T-helper 9 cell (primary cell): ENCODE measurements at places on chromosomes 12 and 14.
A peak's percentile ranks its signal among the peaks of the same experiment; 100 is the strongest.

GRCh38 chr14:81386290-81386745 lies 13.8 kb downstream of the STON2 start:
- no peak for DNase-seq

GRCh38 chr12:21940549-21941505 lies at the start of gene ABCC9:
TSS of gene ABCC9 (minus strand) at chr12:21941426. CDS start at chr12:21936674, 4,752 bp downstream.
- DNase-seq: no peak

DNA sequence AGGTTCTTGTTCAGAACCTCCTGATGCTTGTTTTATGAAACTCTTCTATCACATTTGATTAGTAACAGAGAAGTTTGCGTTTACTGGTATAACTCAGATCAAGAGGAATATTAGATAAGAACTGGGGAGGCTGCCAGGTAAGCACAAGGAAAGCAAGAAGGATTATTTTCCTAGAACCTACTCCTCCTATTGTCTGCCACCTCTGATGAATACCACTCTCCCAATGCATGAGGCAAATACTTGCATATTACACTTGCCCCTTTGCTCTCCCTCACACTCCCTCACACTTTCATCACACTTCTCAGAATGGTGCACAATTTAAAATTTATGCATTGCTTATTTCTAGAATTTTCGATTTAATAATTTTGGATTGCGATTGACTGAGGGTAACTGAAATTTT lies 43.6 kb downstream of the LIN7A start:
- no peak for DNase-seq

GRCh38 chr12:65432114-65432513 lies 153.6 kb downstream of the MSRB3 start:
- DNase-seq: no peak

GRCh38 chr14:34355584-34356263 lies 106.3 kb downstream of the SPTSSA start:
- no peak for DNase-seq

GRCh38 chr14:41830714-41831406 lies 224.2 kb downstream of the LRFN5 start:
- no peak for DNase-seq

DNA sequence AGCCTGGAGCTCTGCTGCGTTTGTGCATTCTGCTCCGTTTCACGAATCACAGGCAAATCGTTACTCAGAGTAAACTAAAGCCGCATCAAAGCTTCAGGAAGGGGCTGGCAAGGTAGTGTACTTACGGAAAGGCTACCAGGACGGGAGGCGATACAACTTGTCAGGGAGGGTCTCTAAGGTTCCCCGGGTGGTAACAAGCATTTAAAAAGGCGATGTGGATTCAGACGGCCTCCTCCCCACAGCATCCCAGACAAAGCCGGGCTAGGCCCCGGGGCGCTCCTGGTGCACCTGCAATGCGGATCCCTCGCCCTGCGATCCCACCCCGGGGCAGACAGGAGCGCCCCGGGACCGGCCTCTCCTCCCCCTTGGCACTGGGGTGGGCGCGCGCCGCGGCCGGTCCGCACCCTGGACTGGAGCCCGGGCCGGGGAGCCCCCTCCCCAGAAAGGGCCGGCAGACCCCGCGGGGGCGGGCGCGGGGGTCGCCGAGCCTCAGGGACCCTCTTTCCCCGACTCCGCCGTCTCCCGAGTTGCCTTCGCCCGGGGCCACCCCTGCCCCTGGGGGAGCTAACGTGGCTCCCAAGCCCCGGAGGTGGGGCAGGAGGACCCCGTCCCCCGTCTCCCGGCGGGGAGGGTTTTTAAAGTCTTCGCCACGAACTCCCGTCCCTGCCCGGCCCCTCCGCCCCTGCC lies 718 bp downstream of the CCDC92 start:
- peak; percentile 21 for DNase-seq

DNA sequence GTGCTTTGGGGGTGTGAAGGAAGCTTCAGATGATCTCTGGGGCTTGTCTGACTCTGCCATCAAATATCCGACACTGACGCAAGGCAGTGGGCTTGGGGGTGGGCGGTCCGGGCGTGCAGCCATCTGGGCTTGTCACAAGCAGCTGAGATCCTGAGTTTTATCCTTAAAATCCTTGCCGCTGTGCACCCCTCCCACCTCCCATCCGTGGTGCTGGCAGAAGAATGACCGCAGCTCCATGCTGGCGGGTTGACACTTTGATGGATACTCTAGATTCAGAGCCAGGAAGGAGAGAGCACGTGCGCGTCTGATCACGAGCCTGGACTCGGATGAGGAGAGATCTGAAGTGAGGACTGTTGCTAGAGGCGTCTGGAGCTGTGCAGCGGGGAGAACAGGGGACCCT lies 3.0 kb downstream of the ZFYVE21 start:
- DNase-seq: no peak

DNA sequence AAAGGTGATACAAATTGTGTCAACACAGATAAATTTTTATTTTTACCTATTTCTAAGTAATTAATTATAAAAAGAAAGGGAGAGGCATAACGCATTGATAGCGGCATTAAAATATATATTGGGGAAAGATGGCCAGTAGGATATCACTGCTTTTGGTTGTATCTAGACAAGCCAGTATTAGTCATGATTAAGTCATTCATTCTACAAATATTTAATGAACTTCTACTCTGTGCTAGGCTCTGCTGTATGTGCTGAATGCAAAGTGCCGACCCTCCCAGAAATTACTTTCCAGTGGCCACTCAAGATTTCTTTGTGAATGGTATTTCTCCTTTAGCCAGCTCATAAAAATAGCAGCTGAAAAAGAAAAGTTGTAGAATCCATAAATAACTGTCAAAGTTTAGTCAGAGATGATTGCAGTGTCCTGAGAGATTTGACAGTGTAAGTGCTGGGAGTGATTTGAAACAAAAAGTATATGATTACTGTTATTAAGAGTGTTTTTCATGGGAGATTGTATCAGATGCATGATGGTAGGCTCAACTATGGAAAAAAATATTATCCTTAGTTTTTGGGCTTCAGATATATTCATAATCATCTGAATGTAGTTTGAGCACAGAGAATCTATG lies 133.2 kb downstream of the MGAT4C start:
- DNase-seq: no peak

GRCh38 chr12:92973614-92974013 lies 44.5 kb upstream of the EEA1 start:
- DNase-seq: no peak

DNA sequence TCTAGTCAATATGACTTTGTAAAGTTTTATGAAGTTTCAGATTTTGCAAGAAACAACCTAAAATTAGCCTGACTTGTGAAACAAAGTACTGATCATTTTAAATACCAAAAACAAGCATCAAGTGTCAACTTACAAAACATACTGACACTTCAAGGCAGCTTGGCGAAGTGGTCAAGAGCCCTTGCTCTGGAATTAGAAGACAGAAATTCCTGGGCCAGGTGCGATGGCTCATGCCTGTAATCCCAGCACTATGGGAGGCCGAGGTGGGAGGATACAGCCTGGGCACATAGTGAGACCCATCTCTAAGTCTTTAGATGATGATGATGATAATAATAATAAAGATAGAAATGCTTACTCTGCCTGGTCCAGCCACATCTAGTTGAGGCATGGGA lies 45.4 kb upstream of the NR2C1 start:
- no peak for DNase-seq

DNA sequence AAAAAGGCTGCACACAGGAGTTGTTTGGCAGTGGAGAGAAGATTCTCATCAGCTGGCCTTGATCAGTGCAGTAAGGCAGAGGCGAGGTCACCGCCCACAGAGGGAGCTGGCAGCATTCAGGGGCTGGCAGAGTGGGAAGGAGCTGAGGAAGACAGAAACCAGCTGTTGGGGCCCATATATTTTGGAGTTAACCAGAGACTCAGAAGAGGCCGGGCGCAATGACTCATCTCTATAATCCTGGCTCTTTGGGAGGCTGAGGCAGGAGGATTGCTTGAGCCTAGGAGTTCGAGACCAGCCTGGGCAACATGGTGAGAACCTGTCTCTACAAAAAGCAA lies 17.7 kb downstream of the SMCO2 start:
- DNase-seq: no peak

GRCh38 chr14:37901978-37902377 lies 305.7 kb upstream of the SSTR1 start:
- no peak for DNase-seq

DNA sequence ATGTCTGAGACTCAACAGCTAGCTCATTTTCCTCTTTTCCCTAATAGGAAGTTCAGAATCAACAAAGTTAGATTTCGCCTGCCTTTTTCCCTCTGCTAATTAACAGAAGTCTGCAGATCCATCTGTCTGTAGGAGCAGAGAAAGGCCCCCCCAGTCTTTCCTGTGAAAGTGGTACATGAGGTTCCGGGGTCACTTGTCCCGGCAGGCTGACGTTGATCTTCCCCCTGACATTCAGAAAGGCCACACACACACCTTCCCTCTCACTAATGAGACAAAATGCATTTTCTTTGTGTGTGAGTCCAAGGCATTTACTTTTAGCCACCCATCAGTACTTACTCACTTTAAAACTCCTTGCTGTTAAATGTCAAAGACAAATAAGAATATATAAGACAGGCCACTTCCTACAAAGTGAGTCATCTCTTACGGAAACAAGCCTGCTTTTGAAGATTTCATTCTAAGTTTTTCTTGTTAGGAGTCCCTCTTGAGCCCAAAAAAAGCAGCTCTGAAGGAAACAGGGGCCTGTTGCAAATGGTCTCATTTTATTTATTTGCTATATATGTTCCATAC lies 138.7 kb downstream of the TTC7B start:
- no peak for DNase-seq

DNA sequence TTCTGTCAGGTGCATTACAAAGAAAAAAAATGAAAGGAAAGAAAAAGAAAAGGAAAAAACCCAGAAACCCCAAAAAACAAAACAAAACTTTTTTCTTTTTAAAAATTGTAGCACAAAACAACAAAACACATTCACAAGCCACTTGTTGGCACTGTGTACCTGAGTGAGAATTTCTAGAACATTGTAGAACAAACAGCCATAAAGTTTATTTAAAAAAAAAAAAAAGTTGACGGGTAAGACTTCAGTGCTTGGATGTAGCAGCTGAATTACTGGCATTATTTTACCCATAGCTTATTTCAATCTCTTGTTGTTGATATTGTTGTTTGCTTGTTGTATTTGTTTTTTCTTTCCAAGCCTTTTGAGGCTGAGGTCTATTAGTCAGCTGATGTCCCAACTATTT lies 415.8 kb downstream of the SOX5 start:
- no peak for DNase-seq

DNA sequence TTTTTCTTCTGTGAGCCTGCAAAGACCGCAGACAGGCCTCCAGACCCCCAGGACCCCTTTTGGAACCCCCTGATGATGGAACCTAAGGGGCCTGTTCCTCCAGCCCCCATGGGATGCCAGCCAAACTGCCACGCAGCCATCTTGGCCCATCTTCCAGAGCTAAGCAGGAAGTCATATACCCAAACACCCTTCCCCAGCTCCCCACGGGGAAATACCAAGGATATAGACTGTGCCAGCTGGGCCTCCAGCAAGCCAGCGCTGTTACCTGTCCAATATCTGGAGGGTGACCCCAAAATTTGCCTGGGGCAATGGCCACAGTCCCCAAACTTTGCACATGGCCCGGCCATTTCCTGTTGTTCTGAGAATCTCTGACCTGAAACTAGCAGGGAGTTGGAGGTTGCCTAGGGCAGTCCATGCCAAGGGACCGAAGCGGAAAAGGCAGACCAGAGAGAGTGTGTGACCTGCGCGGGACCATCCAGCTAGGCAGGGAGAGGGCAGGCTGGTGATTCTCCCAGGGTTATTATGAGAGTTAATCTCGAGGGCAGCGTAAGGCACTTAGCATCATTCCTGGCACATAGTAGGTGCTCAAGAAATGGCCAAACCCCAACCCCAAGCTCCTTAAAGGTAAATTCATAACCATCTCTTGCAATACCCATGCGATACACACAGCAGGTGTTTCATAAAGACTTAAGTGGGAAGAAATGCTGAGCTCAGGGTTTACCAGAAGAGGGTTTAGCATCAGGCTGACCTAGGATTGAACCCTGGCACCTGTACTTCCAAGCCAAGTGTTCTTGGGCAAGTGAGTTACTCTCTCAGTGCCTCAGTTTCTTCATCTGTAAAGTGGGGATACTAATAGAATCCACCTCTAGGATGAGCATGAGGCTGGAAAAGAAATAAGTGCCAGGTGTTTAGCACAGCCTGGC lies 2.6 kb upstream of the RASAL1 start:
- no peak for DNase-seq

- no peak for DNase-seq
Measured at GRCh38 chr12:15494329-15495046, 172.2 kb downstream of the PTPRO start.

GRCh38 chr12:124667506-124668326 lies 100.3 kb upstream of the NCOR2 start:
- DNase-seq: no peak

DNA sequence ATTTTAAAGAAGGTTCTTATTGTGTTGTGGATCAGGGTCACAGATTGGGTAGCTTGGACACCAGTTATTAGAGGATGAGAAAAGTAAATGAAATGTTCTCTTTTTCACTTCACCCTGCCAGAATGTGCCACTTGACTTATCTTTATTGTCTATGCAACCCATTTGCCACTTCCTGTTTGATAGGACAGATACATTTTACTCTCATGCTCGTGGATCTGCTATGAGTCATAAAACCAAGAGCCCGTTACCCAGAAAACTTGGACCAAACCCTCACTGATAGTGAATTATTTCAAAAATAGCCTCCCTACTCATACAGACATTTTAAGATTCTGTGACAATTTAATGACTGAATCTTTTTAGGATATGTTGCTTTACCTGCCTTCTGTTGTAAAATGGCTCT lies 1.8 kb downstream of the ISCA2 start:
- no peak for DNase-seq

DNA sequence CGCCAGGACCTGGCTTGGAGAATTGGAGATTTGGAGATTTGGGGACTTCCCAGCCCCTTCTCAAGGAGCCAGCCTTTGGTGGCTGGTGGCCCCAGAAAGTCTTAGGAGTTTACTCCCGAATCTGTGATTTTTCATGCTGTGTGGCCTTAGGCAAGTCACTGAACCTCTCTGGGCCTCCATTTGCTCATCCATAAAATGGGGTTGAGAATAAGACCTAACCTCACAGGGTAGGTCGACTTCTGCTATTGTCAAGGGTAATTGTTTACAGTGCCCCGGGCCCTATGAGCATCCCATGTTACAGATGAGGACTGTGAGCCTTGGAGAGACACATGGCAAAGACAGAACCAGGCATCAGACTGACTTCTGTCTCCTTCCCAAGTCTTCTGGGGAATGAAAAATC lies 16.2 kb upstream of the TMEM119 start:
- no peak for DNase-seq

DNA sequence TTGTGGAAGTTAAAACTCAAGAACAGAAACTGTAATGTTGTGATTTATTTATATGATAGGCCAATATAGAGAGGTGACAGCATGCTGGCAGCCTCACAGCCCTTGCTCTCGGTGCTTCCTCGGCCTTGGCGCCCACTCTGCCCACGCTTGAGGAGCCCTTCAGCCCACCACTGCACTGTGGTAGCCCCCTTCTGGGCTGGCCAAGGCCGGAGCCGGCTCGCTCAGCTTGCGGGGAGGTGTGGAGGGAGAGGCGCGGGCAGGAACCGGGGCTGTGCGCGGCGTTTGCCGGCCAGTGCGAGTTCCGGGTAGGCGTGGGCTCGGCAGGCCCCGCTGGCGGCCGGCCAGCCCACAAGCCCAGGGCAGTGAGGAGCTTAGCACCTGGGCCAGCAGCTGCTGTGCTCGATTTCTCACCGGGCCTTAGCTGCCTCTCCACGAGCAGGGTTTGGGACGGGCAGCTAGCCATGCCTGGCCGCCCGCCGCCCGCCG lies 65.8 kb upstream of the SLC8A3 start:
- DNase-seq: no peak
